ENCODE measurements at places on chromosomes 11 and 22. TPM values are rescaled to one million over a fixed set of nuclear protein-coding genes. Genes with fewer than 3 reads are reported as not detected.

DNA sequence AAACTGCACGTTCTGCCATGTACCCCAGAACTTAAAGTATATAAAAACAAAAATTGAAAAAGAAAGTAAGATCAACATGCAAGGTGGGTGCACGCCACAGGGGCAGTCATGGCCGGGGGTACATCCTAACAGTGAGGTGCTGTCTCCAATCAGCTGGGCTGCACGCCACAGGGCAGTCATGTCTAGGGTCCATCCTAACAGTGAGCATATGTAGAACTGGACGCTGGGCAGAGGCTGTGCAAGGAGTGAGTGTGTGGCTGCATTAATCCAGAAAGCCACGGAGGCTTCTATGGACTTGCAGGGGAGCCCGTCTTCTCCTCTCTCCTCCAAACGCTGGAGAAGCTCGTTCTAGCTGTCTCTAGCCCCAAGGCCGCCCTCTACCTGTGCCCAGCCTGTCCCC lies 1105.0 kb downstream of the BRD1 start:
- H3K4me1 ChIP-seq, result no peaks in the 10 kb centered on the region
- H3K27ac ChIP-seq, result no peak overlapping the region

GRCh38 chr11:29616611-29617010 lies 400.2 kb downstream of the KCNA4 start:
- H3K4me3 ChIP-seq, result no peak overlapping the region
- no peak for DNase-seq
- H3K36me3 ChIP-seq, result no peaks in the 10 kb centered on the region
- no peaks in the 10 kb centered on the region for H3K4me1 ChIP-seq
- no peaks in the 10 kb centered on the region for H3K27me3 ChIP-seq
- H3K27ac ChIP-seq, result no peak overlapping the region

The CARNS1 gene
- total RNA-seq, result 0.09 TPM

GRCh38 chr11:131663405-131664200 lies 293.2 kb downstream of the NTM start:
- DNase-seq, result no peak
- H3K36me3 ChIP-seq, result no peaks in the 10 kb centered on the region
- no peak overlapping the region for H3K4me3 ChIP-seq
- no peaks in the 10 kb centered on the region for H3K4me1 ChIP-seq
- H3K27me3 ChIP-seq, result no peaks in the 10 kb centered on the region

DNA sequence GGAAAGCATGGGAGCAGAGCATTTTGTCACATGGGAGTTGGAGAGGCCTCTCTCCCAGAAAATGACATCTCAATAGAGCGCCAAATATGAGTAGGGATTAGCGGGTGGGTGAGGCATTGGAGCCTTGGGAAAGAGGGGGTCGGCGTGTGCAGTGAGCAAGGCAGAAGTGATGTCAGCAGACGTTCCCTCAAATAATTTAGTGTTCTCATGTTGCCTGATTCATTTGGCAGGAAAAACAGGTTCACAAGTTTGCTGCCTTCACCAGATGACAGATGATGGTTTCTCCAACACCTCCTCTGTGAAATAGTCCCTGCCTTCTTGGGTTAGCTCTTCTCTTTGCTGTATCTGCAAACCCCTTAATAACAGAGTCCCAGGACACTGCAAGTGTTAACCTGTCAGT lies 118.5 kb upstream of the ARHGAP20 start:
- DNase-seq, result no peak
- H3K27ac ChIP-seq, result no peak overlapping the region
- H3K4me3 ChIP-seq, result no peak overlapping the region
- H3K27me3 ChIP-seq, result no peaks in the 10 kb centered on the region
- H3K36me3 ChIP-seq, result no peaks in the 10 kb centered on the region

The APOL5 gene
- total RNA-seq, result not detected

The GLYATL1 gene
- 1.5 TPM for total RNA-seq

GRCh38 chr11:71284525-71285092 lies 32.2 kb upstream of the SHANK2 start:
- no peaks in the 10 kb centered on the region for H3K27me3 ChIP-seq
- H3K36me3 ChIP-seq, result no peaks in the 10 kb centered on the region
- peaks cover 45% of the 10 kb centered on the region for H3K4me1 ChIP-seq
- peak overlapping the region; percentile 87 for H3K27ac ChIP-seq
- H3K4me3 ChIP-seq, result peak overlapping the region; percentile 38

GRCh38 chr11:121479698-121480238 lies 27.0 kb upstream of the SORL1-AS1 start:
- no peak overlapping the region for H3K4me3 ChIP-seq
- H3K36me3 ChIP-seq, result no peaks in the 10 kb centered on the region
- H3K27ac ChIP-seq, result no peak overlapping the region
- no peak for DNase-seq
- peaks cover 13% of the 10 kb centered on the region for H3K4me1 ChIP-seq

- no peak overlapping the region for H3K27ac ChIP-seq
- peaks cover 30% of the 10 kb centered on the region for H3K4me1 ChIP-seq
- no peak overlapping the region for H3K4me3 ChIP-seq
- no peaks in the 10 kb centered on the region for H3K27me3 ChIP-seq
- DNase-seq, result no peak
- no peaks in the 10 kb centered on the region for H3K36me3 ChIP-seq
Measured at GRCh38 chr11:35765211-35765610, 102.6 kb downstream of the TRIM44 start.

GRCh38 chr11:73406131-73406530 lies 29.9 kb downstream of the RELT start:
- no peaks in the 10 kb centered on the region for H3K4me1 ChIP-seq
- H3K4me3 ChIP-seq, result no peak overlapping the region
- H3K27ac ChIP-seq, result no peak overlapping the region
- H3K27me3 ChIP-seq, result no peaks in the 10 kb centered on the region
- no peak for DNase-seq

DNA sequence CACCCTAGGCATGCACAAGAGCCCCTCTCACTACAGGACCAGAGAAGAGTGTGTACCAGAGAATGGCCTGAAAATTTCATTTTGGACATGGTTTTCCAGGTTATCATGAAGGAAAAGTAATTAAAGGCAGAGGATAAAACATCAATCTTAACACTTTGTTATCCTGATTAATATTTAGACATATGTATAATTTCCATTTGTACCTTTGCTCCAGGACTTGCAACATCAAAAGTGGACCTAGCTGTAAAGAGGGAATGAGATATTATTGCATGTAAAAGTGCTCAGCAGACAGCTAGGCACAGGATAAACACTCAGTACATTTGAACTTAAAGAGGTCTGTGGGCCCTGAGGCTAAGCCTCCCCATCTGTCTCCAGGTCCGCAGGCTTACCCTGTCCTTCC lies 2.0 kb upstream of the SCN4B start:
- no peaks in the 10 kb centered on the region for H3K36me3 ChIP-seq
- H3K4me3 ChIP-seq, result no peak overlapping the region
- H3K27me3 ChIP-seq, result peaks cover 5% of the 10 kb centered on the region
- H3K4me1 ChIP-seq, result 0 out of 2 replicates have a peak, but pooled peaks cover 10% of the 10 kb centered on the region

GRCh38 chr22:21990445-21991303 lies 8.1 kb upstream of the TOP3B start:
- DNase-seq, result no peak
- no peaks in the 10 kb centered on the region for H3K4me1 ChIP-seq
- no peak overlapping the region for H3K4me3 ChIP-seq
- H3K27ac ChIP-seq, result no peak overlapping the region

DNA sequence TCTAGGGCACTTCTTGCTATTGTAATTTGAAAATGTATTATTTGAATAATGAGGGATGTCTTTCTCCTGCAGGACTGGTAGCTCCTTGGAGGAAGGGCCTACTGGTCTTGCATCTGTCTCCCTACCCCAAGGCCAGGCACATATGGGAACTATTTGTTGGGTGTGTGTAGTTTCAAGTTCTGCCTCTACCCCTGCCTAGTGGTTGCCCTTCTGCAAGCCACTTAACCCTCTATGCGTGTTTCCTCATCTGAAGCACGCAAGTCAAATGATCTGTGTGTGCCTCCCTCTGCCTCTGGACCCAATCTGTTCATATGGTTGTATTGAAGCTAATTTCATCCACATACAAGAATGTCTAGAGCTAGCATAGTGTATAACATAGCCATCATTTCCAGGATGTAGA lies 67.0 kb downstream of the WNT11 start:
- no peak overlapping the region for H3K27ac ChIP-seq
- H3K27me3 ChIP-seq, result no peaks in the 10 kb centered on the region
- H3K4me3 ChIP-seq, result no peak overlapping the region
- DNase-seq, result no peak
- H3K4me1 ChIP-seq, result no peaks in the 10 kb centered on the region

DNA sequence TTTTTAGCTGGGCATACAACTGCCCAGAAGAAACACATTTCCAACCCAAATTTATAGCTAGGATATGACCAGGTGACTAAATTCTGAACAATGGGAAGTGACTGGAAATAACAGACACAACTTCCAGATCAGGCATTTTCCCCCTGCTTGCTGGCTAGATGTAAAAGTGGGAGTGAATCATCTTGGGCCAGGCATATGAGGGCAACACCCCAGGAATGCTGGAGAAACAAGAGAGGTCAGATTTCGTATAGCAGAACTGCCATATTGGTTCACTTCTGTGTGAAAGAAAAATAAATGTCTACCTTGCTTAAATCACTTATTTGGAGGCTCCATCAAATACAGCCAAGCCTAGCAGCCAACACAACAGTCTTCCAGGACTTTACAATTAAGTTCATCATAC lies 7.4 kb downstream of the ATL3 start:
- no peak for DNase-seq
- H3K27me3 ChIP-seq, result no peaks in the 10 kb centered on the region
- H3K27ac ChIP-seq, result no peak overlapping the region
- peaks cover 9% of the 10 kb centered on the region for H3K4me1 ChIP-seq

The IGLL1 gene
- not detected for total RNA-seq

The OR6A2 gene
- total RNA-seq, result not detected

- DNase-seq, result no peak
- H3K27me3 ChIP-seq, result no peaks in the 10 kb centered on the region
- H3K36me3 ChIP-seq, result no peaks in the 10 kb centered on the region
- H3K27ac ChIP-seq, result no peak overlapping the region
- no peaks in the 10 kb centered on the region for H3K4me1 ChIP-seq
Measured at GRCh38 chr22:44448271-44448830, 49.7 kb downstream of the RTL6 start.

- no peak for DNase-seq
- H3K27me3 ChIP-seq, result no peaks in the 10 kb centered on the region
- H3K4me1 ChIP-seq, result no peaks in the 10 kb centered on the region
- no peaks in the 10 kb centered on the region for H3K36me3 ChIP-seq
Measured at GRCh38 chr11:13923182-13923581, 39.3 kb upstream of the SPON1 start.

DNA sequence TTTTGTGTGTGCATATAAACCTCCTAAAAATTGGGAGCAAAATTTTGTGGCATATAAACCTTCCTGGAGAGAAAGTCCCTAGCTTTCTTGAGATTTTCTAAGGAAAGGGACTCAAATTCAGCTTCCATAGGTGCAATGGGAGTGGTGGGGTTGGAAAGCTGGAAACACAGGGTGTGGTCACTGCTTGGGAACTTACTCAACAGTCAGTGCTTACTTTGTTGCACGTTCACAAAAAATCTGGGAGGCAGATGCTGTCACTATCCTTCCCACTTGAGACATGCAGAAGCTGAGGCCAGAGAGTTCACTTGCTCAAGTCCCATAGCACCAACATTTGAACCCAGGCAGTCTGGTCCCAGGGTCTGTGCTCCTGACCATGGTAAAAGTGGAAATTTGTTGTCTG lies 3.9 kb upstream of the CATSPERZ start:
- no peaks in the 10 kb centered on the region for H3K36me3 ChIP-seq
- peaks cover 11% of the 10 kb centered on the region for H3K4me1 ChIP-seq
- peaks cover 4% of the 10 kb centered on the region for H3K27me3 ChIP-seq
- H3K27ac ChIP-seq, result no peak overlapping the region
- no peak overlapping the region for H3K4me3 ChIP-seq

DNA sequence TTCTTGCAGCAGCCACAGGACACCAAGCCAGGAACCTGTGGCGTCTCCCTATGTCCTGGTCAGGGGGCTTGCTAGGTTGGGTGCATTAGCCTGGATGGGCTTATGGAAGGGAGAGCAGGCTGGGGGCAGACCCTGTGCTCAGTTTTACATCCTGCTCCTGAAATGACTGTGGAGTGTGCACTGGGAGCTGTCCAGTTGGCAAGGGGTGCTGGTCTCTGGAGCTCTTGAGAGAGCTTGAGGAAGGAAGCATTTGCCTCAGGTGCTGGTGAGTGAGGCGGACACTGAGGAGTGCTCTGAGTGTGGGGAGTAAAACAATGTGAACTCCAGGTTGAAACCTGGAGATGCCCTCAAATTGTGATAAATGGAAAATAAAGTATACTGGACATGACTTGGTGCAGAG lies 3.4 kb downstream of the SCGB1D4 start:
- H3K4me1 ChIP-seq, result no peaks in the 10 kb centered on the region
- H3K27ac ChIP-seq, result no peak overlapping the region
- H3K36me3 ChIP-seq, result no peaks in the 10 kb centered on the region
- no peak overlapping the region for H3K4me3 ChIP-seq
- DNase-seq, result peak; percentile 58

DNA sequence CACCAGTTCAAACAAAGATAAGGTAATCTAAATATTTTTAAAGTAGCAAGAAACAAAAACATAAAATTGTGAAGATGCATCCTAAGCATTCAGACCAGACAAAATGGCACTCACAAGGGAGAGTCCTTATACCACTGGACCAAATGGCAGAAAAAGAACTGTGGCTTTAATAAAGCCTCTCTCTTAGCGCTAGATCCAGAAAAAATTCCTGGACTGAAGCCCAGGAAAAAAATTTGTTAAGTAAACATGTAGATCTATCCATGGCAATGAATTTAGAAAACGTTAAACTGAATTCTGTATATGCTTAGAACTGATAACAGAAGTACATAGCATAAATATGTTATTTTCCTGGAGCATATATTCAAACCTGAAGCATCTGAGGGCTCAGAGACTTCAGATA lies 11.8 kb upstream of the CD59 start:
- H3K27me3 ChIP-seq, result no peaks in the 10 kb centered on the region
- H3K4me1 ChIP-seq, result no peaks in the 10 kb centered on the region
- H3K36me3 ChIP-seq, result peaks cover 3% of the 10 kb centered on the region
- H3K4me3 ChIP-seq, result no peak overlapping the region
- DNase-seq, result no peak
- no peak overlapping the region for H3K27ac ChIP-seq

- peak within 1 kb of the TSS; percentile 39 for H3K4me3 ChIP-seq
- H3K27ac ChIP-seq, result no peak within 1 kb of the TSS
- H3K4me1 ChIP-seq, result no peaks in the 10 kb centered on the region
- no peaks in the 10 kb centered on the region for H3K36me3 ChIP-seq
Measured at GRCh38 chr11:2444821-2445745, at the start of gene KCNQ1. TSS of gene KCNQ1 (plus strand) at chr11:2445008. CDS start at chr11:2445099, 91 bp downstream.

DNA sequence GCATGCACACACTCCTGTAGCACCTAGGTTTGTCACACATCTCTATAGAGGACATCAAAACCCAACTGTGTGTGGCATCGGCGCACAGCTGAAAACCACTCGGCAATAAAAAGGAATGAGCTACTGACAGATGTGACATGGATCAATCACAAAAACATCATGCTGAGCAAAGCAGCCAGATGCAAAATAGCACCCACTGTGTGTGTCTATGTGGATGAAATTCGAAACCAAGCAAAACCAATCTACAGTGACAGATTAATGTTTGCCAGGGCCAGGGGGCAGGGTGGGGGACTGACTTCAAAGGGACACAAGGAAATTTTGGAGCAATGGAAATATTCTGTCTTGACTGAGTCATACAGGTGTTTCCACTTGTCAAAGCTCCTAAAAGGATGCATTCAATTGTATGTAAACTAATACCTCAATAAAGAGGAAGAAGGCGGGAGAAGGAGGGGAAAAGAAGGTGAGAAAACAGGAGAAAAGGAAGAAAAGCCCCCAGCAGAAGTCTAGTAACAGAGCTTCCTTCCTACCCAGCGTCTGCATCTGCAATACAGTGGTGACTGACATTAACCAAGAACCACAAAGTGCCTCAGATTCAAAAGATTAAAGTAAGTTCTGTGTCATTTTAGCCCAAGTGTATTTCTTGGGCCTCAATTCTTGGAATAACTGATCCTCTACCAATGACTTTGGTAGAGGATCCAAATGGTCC lies 49.8 kb downstream of the PACSIN2 start:
- H3K36me3 ChIP-seq, result no peaks in the 10 kb centered on the region
- H3K27me3 ChIP-seq, result no peaks in the 10 kb centered on the region
- H3K27ac ChIP-seq, result peak overlapping the region; percentile 12
